Activated naive CD4-positive, alpha-beta T cell treated with anti-CD3 and anti-CD28 coated beads, Interleukin-2, amount 50 U/mL, for 16 hours (primary cell): ENCODE measurements at places on chromosomes 1 and 21.

DNA sequence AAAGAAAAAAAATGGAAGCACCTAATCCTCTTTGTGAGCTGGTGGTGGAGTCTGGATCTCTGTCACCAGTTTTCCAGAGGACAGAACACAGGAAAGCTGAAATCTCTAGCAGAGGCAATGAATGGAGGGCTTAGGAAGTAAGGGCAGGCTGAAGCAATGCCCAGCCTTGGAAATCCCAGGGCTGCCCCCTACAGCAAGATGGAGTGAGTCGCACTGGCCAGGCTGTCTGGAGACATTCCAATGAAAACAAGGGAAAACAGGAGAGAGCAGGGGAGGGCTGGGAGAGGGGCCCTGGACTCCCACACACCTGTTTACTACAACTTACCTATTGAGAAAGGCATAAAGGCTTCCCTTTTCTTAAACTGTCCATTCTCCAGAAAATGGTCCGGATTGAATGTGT lies 25.9 kb downstream of the CYP2J2 start:
- DNase-seq = no peak

- no peak for DNase-seq
Observed at GRCh38 chr1:88062650-88063153, 621.4 kb upstream of the PKN2 start.

GRCh38 chr1:180247580-180247979 lies 17.5 kb downstream of the LHX4 start:
- no peak for DNase-seq

DNA sequence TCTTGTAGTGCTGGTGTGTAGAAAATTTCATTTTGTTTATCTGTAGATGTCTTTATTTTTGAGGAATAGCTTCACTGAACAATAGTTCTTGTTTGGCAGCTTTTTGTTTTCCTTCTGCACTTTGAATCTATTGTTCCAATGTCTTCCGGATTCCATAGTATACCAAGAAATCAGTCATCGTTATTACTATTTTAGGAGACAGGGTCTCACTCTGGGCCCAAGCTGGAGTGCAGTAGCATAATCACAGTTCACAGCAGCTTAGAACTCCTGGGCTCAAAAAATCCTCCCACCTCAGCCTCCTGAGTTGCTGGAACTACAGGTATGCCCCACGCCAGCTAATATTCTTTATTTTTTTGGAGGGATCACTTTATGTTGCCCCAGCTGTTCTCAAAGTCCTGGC lies 67.7 kb upstream of the RGS2 start:
- DNase-seq = no peak

- no peak for DNase-seq
Observed at GRCh38 chr1:26844424-26845196, 18.1 kb downstream of the ZDHHC18 start.

DNA sequence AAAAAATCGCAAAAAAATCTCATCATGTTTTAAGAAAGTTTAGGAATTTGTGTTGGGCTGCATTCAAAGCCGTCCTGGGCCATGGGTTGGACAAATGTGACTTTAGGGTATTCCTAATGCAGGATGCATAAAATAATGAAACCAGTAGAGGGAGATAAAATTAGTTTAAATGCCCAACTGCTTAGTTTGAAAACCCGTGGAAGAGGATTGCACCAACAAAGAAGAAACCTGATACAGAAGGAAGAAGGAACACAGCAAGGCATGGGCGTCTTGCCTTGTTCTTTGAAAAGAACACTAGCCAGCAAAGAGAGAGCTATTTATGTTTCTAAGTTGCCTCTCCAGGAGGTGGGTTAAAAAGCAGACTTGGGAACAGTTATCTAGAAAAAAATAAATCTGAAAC lies 37.9 kb downstream of the WDR3 start:
- DNase-seq = no peak

DNA sequence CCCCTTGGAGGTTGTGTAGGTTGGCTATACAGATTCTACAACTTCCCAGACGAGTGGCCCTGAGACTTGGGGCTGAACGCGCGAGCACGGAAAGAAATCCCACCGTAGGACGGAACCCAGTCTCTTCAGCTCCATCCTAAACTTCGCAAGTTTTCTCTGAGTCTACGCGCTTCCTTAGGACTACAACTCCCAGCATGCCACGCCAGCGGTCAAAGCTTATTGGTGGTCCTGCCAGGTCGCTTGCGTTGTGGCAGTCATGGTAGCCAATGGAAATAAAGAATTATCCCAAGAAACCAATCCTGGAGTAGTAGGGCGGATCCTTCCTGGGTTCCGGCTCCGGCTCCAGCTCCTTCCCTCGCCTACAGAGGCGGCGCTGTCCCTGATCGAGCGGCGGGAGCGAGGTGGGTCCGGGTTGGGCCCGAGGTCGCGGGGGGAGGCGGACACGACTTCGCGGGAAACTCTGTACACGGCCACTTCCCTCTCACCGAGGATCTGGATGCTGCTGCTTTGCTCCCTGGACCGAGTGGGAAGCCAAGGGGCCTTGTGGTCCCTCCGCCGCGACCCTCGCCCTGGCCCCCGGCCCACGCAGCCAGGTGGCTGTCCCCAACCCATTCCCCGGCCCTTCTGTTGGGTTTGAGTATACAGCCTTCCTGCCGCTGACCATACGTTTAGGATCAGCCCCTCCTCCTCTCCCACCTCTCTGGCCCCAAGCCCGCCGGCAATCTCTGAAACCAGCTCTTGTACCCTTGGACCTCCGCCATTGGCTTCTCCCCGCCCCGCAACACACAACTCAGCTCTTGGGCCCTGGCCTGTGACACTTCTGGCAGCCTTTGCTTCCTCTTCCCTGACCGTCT lies at the start of gene ZNF691:
TSS of gene ZNF691 (plus strand) at position 357 of the 854 bp plus-strand sequence. CDS start 3,046 bp downstream, outside the sequence.
- peak; percentile 88 for DNase-seq

DNA sequence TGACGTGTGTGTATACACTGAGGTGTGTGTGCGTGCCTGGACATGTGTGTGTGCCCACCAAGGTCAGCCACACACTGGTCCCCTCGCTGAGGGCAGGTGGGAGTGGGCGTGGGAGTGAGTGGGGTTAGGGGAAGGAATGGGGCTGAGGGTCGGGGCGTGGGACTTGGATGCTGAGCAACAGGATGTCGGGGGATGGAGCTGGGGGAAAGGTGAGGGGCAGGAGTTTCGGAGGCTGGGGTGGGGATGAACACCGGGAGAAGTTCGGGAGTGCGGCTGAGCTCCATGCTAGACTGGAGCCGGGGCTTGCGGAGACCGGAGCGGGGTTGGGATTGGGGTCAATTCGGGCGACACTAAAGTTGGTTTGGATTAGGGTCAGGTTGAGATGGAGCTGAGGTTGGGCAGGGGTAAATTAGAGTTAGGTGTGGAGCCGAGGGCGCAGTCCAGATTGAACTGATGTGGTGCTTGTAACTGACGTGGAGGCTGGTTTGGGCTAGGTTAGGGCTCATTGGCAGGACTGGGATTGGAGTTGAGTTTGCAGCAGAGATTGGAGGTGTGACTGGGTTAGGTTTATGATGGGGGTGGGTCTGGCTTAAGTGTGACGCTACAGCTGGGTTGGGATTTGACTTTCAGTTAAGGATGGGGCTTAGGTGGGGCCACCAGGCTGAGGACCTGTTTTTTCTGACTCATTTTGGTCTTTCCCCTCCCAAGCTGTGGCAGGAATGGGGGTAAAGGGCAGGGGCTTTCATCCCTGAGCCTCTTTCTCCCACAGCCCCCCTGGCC lies 3.3 kb upstream of the GUCA2A start:
- no peak for DNase-seq

- no peak for DNase-seq
Observed at GRCh38 chr1:245195398-245195797, 40.6 kb downstream of the KIF26B start.

- DNase-seq = no peak
Observed at GRCh38 chr1:223706077-223706973, 6.0 kb upstream of the CAPN2 start.

GRCh38 chr1:149884433-149885338 lies 14.7 kb upstream of the BOLA1 start:
- DNase-seq = no peak

DNA sequence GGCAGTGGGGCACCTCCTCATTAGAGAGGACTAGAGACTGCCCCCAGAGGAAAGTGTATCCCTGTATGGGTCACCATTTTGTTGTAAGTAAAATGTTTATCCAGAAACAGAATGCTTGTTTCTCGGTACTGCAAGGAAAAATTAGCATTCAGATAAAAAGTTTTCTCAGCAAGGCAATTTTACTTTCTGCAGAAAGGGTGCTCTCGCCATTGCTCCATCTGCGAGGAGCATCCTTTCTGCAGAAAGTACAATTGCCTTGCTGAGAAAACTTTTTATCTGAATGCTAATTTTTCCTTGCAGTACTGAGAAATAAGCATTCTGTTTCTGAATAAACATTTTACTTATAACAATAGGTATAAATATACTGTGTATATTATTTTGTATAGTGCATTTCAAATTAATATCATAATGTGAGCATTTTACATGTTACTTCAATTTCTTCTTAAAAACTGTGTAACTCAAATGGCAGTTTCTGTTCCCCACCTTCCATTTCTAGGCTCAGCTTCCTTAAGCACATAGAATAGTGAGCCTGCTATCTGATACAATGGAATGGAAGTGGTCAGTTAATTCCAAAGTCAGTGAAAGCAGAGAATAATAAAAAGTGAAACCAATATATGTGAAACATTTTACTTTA lies 76.5 kb upstream of the DESI2 start:
- no peak for DNase-seq
